ENCODE measurements at places on chromosomes 12 and 14.

DNA sequence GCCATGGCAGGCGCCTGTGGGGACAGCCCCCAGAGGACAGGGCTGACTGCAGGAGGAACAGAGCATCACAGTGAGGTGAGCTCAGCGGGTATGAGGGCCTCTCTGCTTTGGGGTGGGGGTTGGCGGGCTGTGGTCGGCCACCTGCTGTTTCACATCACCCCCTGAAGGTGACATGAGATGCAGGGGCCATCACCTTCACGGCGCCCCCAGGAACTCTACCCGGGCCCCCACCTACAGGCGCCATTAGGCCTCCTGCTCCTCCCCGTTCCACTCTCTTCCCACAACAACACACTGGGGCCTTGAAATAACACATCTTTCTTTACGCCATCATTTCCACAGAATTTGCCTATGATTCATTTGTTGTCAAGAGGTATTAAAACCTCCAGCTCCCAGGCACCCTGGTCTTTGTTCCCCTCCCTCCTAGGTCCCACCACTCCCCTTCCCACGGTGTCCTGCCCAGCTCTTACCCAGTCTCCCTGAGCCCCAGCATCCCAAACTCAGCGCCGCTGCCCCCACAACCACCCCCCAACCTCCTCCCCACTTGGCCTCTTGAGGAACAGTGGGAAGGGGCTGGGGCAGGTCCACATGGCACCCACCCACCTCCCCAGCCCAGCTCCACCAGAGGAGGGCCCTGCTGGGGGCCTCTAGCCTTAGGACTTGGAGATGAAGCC lies 12.7 kb upstream of the HDAC7 start:
- DNase-seq, result no peak

DNA sequence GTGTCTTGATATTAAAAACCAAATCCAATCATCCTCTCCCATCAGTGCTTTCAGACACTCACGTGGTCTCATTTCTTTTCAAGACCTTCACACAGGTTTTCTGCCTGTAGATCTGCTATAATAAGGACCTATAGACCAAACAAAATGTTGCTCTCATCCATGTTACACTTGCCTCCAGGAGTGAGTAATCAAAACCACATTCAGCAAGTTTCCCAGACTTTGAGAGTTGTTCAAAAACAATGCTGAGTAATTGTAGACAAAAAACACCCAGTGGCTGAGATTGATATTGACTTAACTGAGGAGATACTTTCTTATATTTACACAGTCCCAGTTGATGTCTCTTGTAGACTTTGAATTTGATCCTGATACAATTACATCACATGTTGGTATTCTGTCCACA lies 383.1 kb downstream of the TMEM132D start:
- no peak for DNase-seq

GRCh38 chr12:3931206-3931605 lies 58.0 kb upstream of the PARP11 start:
- no peak for DNase-seq

DNA sequence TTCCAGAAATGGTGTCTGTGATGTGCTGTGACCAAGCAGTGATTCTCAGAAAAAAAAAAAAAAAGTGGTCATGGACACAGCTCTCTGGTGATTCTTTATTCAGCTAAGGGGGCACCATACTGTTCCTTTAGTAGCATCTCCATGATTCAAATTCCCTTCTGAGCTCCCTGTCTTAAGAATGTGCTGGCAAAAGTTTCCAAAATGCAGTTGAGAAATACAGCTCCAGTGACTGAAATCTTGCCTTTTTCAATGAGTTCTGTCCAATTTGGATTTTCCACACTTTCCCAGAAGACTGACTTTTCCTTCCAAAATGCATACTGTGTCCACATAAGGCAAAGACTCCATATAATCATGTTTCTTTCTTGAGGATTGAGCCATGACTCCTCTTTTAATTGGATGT lies 24.3 kb upstream of the CPM start:
- DNase-seq, result no peak

DNA sequence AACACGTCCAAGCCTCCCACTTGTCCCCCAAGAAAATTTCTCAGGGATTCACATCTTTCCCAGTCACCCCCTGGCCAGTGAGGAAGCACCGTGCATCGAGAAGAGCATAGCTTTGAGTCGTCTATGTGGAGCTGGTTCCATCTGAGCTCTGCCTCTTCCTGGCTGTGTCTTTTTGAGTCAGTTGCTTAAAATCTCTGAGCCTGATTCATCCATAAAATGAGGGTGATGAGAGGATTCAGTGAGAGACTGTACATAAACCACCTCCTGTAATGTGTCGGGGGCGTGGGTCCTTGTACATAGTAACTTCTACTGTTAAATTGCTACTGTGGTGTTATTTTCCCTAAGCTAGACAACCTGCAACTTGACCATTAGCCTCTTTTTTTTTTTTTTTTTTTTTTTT lies 13.8 kb downstream of the CD9 start:
- DNase-seq, result no peak

- no peak for DNase-seq
Measured at GRCh38 chr14:53520078-53520928, 367.2 kb upstream of the DDHD1 start.

GRCh38 chr14:22332686-22333421 lies 256.2 kb downstream of the DAD1 start:
- DNase-seq, result no peak

GRCh38 chr12:75020068-75020557 lies 189.5 kb downstream of the KCNC2 start:
- peak; percentile 13 for DNase-seq

- DNase-seq, result no peak
Measured at GRCh38 chr14:29528889-29529288, 398.8 kb downstream of the PRKD1 start.

DNA sequence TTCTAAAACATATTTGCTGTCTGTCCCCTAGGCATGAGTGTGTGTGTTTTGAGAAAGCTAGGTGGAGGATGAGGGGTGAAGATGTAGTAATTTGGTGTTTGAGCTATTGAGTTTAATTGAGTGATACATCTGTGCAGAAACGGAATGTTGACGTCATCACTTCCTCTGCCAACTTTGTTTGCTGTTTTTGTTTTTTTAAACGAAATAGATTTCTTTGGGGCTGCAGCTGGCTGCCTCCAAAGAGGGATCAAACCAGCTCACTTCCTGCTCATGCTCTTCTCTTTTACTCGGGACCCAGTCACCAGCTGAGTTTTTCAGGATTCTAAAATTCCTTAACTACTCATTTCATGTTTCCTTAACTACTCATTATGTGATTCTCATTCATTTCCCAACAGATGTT lies 19.5 kb upstream of the CRACR2A start:
- peak; percentile 64 for DNase-seq

- DNase-seq, result no peak
Measured at GRCh38 chr12:52727037-52727436, 23.7 kb upstream of the KRT77 start.

GRCh38 chr14:31122098-31122611 lies 85.4 kb downstream of the HECTD1 start:
- DNase-seq, result peak; percentile 41

GRCh38 chr14:94689218-94689984 lies 77.2 kb downstream of the SERPINA3 start:
- no peak for DNase-seq

- peak; percentile 99 for DNase-seq
Measured at GRCh38 chr12:89162589-89163261, 189.6 kb downstream of the DUSP6 start.

GRCh38 chr14:61750708-61751474 lies 11.3 kb upstream of the SNAPC1 start:
- peak; percentile 70 for DNase-seq

GRCh38 chr12:56479625-56480024 lies 8.3 kb downstream of the GLS2 start:
- no peak for DNase-seq

DNA sequence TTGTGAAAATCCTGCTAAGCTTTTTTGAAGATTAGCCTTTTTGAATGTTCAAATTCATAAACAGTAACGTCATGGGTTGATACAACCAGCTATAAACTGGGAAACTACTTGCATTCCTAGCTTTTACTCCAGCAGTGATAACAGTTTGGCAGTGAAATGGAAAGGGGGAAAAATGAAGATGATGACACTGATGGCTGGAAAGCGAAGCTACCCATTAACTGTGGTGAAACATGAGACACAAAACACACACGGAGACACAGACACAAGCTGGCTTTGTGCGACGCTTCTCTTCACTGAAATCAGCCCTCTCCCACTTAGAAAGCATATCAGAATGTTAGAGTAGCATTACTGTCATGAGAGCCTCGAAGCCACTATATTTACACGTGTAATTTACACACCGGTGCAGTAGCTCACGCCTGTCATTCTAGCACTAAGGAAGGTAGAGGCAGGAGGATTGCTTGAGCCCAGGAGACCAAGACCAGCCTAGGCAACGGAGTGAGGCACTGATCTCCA lies 15.7 kb downstream of the VPS37B start:
- no peak for DNase-seq

DNA sequence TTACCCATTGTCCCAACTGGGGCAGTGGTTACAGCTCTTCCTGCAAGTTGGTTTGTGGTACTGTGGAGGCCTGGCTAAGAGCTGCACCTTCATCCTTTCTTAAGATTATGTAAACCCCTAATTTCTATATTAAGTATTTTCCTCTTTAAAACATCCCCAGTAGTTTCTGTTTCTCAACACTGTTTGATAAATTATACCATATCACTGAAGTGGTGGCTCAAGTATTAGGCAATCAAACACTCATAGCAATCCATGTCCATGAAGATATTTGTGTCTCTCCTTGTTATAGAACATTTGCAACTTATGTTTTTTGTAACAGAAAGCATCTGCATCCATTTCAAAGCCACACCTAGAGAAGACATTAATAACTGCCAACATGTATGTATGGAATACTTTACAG lies 31.8 kb downstream of the ATXN3 start:
- no peak for DNase-seq

DNA sequence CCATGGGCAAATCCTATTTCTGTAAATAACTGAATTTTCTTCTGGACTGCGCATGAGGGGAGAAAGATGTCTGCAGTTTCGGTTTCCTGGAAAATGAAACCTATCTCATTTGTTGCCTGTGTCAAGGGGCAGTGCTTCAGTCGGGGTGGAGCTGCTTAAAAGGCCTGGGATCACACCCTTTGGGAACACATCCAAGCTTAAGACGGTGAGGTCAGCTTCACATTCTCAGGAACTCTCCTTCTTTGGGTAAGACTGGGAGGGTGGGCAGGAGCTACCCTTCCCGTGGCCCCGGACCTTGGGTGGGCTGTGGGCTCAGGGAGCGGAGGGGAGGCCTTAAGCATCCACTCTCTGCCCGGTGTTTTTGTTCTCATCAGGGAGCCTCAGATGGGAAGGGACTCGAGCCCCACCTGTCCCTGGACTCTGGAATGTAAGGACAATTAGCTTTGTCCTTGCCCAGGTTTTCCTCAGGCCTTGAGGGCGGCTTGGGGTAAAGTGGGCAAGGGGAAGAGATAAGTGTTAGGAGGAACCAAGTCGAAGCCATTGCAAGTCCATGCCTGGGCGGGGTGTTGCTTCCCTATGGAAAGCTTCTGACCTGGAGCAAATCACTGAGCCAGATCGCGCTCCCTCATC lies at the start of gene IFI27:
IFI27 (plus strand) TSS at position 185 of the 630 bp plus-strand sequence.
- DNase-seq, result peak; percentile 18

- DNase-seq, result peak; percentile 59
Measured at GRCh38 chr12:7937833-7938506, 2.0 kb upstream of the SLC2A3 start.

GRCh38 chr12:57099047-57099714 lies 10.3 kb downstream of the NAB2 start:
- no peak for DNase-seq

GRCh38 chr14:30291216-30291615 lies 267.7 kb upstream of the G2E3 start:
- DNase-seq, result peak; percentile 76

- DNase-seq, result no peak
Measured at GRCh38 chr12:75978677-75979076, 52.9 kb downstream of the PHLDA1 start.

DNA sequence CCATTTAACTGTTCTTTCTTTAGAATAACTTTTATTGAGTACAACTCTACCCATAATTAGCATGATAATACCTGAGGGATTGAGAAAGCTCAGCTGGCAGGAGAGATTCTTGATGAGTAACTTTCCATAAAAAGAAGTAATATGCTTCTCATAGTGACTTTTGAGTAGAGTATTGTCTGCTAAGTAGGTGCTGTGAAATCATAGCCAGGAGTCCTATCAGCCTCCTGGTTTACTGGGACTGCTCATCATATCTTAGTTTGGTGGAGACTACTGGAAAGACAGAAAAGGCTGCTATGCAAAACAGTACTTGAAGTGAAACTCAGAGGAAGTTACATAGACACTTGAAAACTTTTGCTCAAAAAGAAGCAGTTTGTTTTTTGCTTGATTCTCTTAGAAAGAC lies 113.3 kb upstream of the ATP2B1 start:
- DNase-seq, result no peak

- DNase-seq, result no peak
Measured at GRCh38 chr12:109452489-109452888, 24.6 kb downstream of the KCTD10 start.

DNA sequence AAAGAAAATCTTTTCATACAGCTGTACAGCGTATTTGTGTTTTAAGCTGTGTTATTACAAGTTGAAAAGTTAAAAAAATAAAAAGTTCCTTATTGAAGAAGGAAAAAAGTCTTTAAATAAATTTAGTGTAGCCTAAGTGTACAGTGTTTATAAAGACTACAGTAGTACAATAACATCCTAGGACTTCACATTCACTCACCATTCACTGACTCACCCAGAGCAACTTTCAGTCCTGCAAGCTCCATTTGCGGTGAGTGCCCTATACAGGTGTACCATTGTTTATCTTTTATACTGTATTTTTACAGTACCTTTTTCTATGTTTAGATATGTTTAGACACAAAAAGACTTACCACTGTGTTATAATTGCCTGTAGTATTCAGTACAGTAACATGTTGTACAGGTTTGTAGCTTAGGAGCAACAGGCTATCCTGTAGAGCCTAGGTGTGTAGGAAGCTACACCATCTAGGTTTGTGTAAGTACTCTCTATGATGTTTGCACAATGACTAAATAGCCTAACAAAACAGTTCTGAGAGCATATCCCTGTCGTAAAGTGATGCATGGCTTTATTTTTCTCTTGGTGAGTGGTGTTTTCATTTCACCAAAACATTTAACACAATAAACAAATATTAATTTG lies 275.2 kb downstream of the DACT1 start:
- no peak for DNase-seq

DNA sequence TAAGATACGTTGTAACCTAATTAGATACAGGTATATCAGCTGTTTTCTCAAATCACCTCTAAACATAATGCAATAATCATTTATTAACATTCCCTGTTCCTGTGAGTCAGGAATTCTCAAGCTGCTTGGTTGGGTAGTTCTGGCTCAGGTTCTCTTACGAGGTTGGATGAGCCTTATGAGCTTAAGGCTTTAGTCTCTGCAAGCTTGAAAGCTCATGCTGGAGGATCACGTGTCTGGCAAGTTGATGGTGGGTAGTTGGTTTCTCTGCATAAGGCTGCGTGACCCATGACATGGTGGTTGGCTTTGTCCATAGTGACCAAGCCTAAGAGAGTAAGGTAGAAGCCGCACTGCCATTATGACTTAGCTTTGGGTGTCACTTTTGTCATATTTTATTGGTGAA lies 62.0 kb downstream of the PLEKHA5 start:
- DNase-seq, result no peak

- no peak for DNase-seq
Measured at GRCh38 chr14:53786045-53786444, 170.6 kb downstream of the BMP4 start.

- DNase-seq, result peak; percentile 76
Measured at GRCh38 chr12:87428701-87429277, 600.4 kb downstream of the C12orf50 start.

- DNase-seq, result peak; percentile 87
Measured at GRCh38 chr12:123966596-123966995, 6.0 kb downstream of the CCDC92 start.

- DNase-seq, result peak; percentile 63
Measured at GRCh38 chr12:91413581-91414546, 231.2 kb upstream of the DCN start.

- no peak for DNase-seq
Measured at GRCh38 chr12:6376870-6377666, 1.7 kb upstream of the SCNN1A start.

Measured in LHCN-M2 (cell line).